M059J (cell line): ENCODE measurements at places on chromosomes 1 and 21. TPM values are rescaled to one million over a fixed set of nuclear protein-coding genes. Genes with fewer than 3 reads are reported as not detected.

DNA sequence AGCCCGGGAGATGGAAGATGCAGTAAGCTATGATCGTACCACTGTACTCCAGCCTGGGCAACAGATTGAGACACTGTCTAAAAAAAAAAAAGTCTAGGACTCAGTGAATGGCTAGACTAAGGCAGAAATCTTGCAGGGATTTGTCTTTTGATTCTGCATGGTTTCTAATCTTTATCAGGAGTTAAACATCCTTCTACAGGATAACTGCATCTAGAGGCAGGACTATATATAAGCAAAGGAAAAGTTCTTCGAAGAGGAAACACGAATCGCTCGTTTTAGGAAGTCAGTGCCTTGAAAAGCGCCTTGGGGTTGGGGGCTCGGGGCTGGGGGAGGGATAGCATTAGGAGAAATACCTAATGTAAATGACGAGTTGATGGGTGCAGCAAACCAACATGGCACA lies 602 bp upstream of the UFC1 start:
- no peak for DNase-seq

GRCh38 chr1:240555524-240555923 lies 56.4 kb downstream of the GREM2 start:
- no peak for DNase-seq

The PPIAL4G gene
- total RNA-seq, result not detected in 2 replicates

The ZC3H12A gene
- 4.5 and 8.6 TPM in 2 replicates for total RNA-seq

GRCh38 chr21:45937721-45938452 lies 43.7 kb upstream of the COL6A1 start:
- no peak for DNase-seq

The TSACC gene
- not detected in 2 replicates for total RNA-seq

The TFF2 gene
- 0.30 TPM in 1 of 2 replicates, not detected in the other for total RNA-seq

The PSRC1 gene
- 68.3 and 83.5 TPM in 2 replicates for total RNA-seq

- no peak for DNase-seq
Measured at GRCh38 chr1:36506276-36506920, 23.7 kb upstream of the CSF3R start.

DNA sequence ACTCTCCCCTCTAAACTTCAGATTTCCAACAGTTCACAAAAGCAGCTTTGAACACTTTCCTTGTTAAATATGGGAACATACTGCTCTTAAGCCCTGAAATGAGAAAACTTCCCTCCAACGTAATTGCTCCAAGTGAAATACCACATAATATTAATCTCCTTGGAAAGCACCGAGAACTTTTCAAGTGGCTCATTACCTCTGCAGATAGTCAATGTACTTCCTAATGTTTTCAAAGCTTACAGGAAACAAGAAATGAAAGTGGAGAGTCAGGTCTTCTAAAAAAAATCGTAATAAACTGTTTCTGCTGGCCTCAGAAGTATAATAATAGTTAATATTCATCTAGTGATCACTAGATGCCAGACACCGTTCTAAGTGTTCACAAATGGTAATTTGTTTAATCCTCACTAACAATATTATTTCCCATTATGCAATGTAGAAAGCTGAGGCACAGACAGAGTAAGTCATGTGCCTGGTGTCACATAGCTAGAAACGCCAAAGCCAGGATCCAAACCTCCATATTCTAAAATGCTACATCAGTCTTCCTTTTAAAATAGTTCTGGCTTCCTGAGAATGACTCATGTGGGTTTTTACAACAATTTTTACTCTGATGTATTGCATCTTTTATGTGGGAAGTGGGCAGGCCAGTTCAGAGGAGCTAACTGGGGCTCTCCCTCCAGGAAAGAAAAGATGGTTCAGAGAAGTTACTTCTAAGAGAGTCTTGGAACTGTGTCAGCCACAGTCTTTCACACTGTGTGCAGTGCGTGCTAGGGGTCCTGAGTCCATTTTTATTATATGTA lies 177.2 kb downstream of the PLPPR4 start:
- peak; percentile 85 for DNase-seq

DNA sequence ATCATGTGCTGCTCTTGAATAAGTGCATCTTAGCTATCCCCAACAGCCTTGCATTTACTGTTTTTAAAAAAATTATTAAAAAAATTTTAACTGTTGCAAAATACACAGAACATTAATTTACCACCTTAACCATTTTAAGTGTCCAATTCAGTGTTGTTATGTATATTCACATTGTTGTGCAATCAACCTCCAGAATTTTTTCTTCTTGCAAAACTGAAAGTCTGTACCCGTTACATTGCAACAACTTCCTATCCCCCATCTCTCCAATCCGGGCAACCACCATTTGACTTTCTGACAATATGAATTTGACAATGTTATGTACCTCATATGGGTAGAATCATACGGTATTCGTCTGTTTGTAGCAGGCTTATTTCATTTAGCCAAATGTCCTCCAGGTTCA lies 83.1 kb downstream of the FMN2 start:
- DNase-seq, result no peak

DNA sequence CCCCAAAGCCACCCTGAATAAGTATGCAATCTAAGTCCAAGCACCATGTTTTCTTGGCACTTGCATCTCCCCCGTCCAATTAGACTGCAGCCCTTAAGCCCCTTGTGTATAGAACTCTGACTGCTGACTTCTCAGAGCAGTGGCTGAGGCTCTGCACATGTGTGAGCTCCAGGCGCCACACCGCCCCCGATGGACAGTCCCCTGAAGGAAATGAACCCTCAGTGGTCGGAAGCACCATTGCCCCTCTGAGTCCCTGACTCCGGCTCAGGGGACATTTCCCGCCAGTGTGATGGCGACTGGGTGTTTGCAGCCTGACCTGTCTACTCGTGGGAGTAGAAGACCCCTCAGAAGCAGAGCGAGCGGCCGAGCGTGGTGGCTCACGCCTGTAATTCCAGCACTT lies 37.2 kb upstream of the SCCPDH start:
- DNase-seq, result no peak

DNA sequence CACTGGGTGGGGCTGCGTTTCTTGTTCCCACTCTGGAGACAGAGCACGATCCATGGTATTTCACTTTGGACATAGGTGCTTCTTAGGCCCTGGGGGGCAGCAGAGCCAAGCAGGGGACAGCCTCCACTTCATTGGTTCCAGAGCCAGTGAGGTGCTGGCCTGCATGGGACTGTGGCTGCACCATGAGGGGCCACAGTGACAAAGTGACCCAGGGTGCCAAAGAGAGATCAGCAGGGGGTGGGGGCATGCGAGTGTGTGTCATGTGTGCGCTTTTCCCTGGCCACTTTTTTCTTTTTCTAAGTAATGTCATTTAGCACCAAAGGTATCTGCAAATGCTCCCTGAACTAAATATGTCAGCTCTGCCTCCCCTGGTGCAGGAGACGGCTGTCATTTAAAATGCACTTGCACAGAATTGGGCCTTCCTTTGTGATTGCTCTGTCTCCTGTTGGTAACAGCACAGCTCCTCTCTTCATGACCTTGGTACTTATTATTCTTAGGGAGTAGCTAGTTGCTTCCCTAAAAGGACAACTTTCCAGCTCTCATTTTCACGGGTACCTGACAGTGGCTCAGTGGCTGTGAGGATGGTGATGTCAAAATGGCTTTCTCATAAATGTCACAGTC lies 75.5 kb upstream of the VAMP3 start:
- no peak for DNase-seq

DNA sequence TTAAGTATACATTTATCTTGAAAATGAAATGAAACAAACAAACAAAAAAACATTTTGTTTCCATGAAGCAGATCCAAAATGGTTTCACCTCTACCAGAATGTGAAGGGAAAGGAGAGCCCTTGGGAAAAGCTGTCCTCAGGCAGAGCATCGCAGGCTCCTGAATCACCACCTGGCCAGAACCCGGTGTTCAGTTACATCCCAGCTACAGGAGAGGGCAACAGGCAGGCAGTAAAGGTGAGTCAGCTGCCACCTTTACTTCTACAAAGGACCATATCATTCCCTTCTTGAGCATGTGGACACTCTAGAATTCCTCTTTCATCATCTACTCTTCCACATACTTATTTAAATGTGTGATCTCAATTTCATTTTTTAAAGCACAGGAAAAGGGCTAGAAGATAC lies 151.2 kb downstream of the PIGK start:
- DNase-seq, result no peak

The RGS18 gene
- not detected in 2 replicates for total RNA-seq

GRCh38 chr21:42750737-42751530 lies 97.5 kb downstream of the PDE9A start:
- DNase-seq, result no peak

- DNase-seq, result peak; percentile 86
Measured at GRCh38 chr1:147676311-147677085, 6.2 kb upstream of the ACP6 start.

DNA sequence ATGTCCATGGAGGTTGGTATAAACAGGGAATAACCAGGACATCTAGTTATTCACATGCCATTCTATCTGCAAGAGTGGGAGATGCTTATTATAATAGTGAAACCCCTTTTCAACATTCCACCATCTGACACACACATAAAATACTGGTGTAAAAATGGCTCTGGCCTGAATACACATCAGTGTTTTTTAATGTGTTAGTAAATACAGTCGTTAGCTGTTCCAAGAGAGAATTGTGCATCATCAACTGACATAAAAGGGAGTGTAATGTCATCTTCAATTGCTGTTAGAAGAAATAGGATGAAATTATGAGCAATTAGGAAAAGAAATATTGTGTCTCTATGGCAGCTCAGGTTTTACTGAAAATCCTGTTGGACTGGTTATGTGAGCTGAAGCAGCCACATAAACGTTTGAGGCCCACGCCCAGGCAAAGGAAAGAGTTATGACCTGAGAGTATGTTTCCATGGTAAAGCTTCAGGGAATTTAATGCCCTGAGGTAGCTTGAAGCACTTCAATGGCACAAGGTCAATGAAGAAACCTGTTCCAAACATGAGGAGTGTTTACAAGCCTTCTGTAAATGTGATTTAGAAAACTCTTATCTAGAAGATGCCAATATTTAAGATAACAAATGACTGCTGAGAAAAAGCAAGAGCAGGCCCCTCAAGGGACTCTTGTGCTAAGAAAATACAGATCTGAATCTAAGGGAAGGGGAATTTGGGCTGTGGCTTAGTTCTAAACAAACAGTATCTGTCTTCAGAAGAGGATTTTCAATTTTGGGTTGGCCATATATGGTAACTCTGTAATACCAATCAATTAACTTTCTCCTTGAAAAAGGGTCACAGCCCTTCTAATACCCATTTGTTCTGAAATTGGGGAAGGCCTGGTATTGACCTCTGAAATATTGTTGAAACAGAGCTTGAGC lies 384.3 kb downstream of the SEC16B start:
- no peak for DNase-seq

GRCh38 chr1:160850993-160851392 lies 11.7 kb downstream of the CD244 start:
- DNase-seq, result no peak

The PCAT6 gene
- total RNA-seq, result 0.69 TPM in 1 of 2 replicates, not detected in the other

DNA sequence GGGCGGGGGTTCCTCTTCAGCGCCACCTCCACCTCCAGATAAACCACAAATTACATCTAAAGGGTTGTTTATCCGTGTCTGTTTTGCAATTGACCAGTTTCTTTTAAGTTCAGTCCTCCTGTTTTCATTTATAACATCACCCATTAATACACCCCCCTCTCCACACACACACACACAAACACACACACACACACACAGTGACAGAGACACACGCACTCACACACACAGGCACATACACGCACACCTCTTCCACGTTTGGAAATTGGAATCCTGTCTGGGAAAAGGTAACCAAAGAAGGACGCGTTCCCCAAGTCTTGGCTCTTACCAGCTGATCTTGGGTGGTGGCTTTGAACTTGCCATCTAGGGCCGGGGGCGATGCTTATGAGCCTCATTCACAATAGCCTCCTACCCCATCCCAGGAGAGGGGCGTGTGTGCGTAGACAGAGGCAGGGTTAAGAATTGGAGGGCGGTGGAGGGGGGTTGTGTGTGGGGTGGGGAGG lies 442 bp upstream of the CSMD2 start:
- DNase-seq, result peak; percentile 73

DNA sequence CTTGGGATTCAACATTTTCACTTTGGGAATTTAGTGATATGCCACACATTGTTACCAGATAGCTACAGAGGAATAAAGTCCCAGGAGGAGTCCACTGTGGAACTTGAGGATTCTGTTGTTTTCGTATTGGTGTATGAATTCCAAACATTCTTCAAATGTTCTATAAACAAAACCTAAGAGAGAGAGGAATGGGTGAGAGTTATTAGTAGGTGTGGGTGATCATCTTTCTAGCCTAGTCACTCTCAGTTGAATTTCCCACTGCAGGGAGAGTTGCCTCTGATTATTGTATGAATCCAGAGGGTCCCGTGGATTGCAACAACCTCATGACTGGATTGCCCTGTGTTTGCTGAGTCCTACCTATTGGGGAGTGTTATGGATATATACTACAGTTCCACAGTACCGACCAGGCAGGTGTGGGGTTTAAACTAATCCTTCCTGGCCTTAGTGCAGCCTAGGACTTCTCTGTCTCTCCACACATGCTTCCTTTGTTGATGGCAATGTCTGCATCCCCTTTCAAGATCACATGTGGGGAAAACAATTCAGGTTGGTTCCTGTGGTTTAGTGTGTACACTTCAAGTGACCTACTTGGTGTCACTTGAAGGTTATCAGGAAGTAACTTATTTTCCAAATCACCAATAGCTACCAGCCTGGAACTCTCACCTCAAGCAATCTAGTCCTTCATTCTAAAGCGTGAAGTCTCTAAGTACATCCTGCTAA lies 91.8 kb downstream of the ADCY10 start:
- DNase-seq, result peak; percentile 54

The PAFAH2 gene
- total RNA-seq, result 5.1 and 7.5 TPM in 2 replicates

The KCNA2 gene
- total RNA-seq, result not detected in 2 replicates

DNA sequence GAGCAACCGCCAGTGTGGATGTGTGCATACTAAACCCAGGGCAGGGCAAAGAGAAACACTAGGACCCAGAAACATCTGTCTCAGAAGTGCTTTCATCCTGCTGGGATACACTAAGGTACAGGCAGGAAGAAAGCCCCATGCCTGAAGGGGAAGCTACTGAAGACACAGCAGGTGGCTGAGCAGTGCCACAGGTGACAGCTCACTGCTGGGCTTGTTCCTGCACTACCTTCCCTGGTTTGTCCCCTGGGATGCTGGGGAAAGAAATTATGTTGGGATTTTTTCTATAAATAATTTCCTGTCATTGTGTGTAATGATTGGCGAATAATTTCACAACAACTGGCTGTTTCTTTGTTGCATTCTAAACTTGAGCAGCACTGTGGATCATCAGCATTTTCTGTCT lies 245.3 kb upstream of the RAB4A start:
- no peak for DNase-seq

The IL20 gene
- not detected in 2 replicates for total RNA-seq

DNA sequence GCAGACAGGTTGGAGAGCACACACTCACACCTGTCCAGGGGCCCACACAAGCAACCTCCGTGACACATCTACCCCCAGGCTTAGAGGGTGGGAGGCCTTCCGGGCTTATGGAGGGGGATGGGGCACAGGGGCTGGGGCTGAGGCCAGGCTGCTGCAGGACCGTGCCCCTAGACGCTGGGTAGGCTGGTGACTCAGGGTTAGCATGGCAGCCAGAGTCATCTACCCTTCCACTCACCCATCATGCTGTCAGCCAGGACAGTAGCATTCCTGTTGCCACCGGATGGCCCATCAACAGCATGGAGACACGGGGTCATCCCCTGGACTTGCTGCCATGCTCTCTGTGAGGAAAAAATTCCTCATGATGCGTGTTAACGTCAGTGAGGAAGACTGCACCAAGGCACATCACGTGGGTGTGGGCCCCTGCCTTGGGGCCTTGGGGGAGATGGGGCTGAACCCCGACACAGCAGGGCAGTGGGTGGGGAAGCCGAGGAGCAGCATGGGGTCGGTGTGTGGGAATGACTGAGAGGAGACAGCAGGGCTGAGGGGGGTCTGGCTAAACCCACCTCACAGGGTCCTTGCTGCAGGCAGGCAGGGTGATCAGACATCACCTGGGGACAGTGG lies 52.8 kb downstream of the WNT9A start:
- DNase-seq, result peak; percentile 33

GRCh38 chr1:157047062-157047410 lies 1.5 kb upstream of the ARHGEF11 start:
- DNase-seq, result no peak

The GJB3 gene
- 0.57 and 1.9 TPM in 2 replicates for total RNA-seq
